ENCODE measurements at places on chromosomes 3 and 15. TPM values are rescaled to one million over a fixed set of nuclear protein-coding genes. Genes with fewer than 3 reads are reported as not detected.

Gene ARHGEF26
- 0.05 TPM for total RNA-seq

Gene TERC
- total RNA-seq = 15.3 TPM

Gene AP3B2
- total RNA-seq = not detected

Gene WDR93
- not detected for total RNA-seq

Gene GCSAM
- total RNA-seq = not detected

Gene KLHL40
- not detected for total RNA-seq

Gene SH2D7
- total RNA-seq = not detected

Gene PDZRN3
- total RNA-seq = 18.0 TPM

Gene XCR1
- not detected for total RNA-seq

Gene PIGZ
- 3.6 TPM for total RNA-seq

Gene MAP2K5
- total RNA-seq = 17.8 TPM

Gene ZPLD1
- total RNA-seq = not detected

Gene WDR6
- 107 TPM for total RNA-seq

Gene ACKR2
- 0.10 TPM for total RNA-seq

Gene ACAN
- not detected for total RNA-seq

Gene HCLS1
- 0.47 TPM for total RNA-seq

Gene AMIGO3
- total RNA-seq = 0.52 TPM

Gene TM4SF18
- 0.19 TPM for total RNA-seq

DNA sequence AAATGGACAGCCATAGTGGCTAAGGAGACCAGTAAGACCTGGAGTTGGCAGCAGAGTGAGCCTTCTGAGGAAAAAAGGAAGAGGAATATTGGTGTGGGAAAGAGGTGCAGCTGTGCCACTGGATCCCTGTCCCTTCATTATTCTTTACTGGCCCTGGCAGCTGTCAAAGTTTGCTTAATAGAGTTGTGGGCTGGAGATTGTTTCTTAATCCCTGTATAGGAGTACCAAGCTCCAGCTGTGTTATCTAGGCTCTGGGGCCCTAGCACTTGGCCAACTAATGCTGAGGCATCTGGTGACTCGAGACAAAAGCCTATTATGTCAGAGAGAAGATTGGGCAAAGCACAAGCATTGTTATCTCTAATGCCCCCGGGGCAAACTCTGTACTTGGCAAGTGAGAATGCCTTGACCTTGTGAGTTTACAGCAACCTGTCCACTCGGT, 61.4 kb downstream of the ZNF609 start:
- peak; percentile 66 for DNase-seq

- DNase-seq = no peak
These were observed 657 bp downstream of the PATL2 start for GRCh38 chr15:44710236-44711095.

- DNase-seq = no peak
These were observed 1.4 kb upstream of the PDZRN3 start for GRCh38 chr3:73626106-73626505.

DNA sequence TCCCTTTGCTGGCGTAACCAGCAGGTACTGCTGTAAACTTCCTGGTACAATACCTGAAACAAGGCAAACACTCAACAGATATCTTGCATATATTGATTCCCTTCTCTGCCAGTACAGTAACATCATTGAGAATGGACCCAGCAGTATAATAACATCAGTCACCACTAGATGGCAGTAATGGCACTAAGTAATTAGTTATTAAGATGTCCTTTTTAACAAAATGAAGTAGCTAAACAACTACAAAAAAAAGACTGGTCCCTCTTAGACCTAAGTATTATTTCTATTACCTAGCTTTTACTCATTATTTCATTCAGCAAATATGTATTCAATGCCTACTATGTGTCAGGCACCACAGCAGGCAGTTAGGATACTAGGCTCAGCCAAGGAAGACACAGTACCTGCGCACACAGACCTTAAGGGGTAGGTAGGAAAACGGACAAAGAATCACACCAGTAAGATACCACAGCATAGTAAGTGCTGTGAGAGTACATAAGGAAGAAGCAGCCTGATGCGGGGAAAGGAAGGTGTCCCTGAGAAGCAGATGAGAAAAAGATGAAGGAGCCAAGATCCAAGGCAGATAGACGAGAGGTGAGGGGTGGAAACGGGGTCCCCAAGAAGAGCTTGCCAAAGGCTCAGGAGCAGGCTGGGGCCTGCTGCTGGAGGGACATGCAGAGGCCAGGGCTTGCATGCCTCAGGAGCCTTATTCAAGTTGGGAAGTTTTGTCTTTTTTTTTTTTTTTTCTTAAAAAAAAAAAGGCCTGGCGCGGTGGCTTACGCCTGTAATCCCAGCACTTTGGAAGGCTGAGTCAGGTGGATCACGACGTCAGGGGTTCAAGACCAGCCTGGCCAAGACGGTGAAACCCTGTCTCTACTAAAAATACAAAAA, 102.7 kb upstream of the CHD2 start:
- peak; percentile 80 for DNase-seq

- no peak for DNase-seq
These were observed 57.4 kb downstream of the POMGNT2 start for GRCh38 chr3:43048470-43048869.

DNA sequence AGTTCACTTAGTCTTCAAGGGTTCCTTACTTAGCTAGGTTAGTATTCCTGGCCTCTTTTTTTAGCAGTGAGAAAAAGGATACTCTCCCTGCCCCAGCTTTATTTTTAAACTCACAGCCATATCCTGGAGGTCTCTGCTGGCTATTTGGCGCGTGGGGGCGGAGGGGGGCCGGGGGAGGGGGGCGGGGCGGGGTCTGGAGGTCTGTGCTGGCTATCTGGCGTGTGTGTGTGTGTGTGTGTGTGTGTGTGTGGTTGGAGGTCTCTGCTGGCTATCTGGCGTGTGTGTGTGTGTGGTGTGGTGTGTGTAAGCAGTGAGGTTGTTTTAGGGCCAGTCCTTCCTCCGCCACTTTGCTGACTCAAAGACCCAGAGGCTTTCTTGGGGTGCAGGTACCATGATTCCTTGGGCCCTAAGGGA, 579 bp upstream of the PLAAT1 start:
- no peak for DNase-seq

- peak; percentile 79 for DNase-seq
These were observed 127.1 kb downstream of the FMN1 start for GRCh38 chr15:33067456-33067855.

GRCh38 chr3:32422943-32423342, 31.3 kb downstream of the CMTM7 start:
- DNase-seq = no peak

DNA sequence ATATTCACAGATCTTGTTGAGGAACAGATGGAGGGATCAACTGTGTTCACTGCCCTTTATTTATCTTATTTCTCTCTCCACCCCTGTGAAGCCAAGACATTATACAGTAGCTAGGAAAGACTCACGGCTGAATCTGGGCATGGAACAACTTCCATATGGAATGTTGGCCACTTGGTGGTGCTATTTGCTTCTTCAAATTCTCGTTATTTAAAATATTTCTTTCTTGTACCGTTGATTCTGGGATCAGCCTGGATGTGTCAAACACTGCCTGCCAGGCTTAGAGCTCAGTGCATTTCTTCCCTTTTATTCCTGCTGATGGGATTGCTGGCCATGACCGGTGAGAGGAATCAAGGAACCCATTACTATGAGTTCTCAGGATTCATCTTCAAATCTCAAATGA, 17.5 kb upstream of the GASK1A start:
- DNase-seq = peak; percentile 53

DNA sequence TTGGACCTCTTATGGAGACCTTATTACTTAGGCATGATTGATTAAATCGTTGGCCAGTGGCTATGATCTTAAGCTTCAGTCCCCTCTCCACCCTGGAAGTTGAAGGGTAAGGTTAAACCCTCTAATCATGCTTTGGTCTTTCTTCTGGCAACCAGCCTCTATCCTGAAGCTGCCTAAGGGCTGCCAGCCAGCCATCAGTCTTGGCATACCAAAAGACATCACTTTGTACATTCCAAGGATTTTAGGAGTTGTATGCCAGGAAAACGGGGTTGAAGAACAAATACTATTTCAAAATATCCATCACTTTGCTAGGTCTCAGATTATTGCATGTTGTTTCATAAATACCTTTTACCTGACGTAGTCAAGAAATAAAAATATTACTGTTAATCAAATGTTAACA, 28.9 kb downstream of the UBE2E2 start:
- no peak for DNase-seq

DNA sequence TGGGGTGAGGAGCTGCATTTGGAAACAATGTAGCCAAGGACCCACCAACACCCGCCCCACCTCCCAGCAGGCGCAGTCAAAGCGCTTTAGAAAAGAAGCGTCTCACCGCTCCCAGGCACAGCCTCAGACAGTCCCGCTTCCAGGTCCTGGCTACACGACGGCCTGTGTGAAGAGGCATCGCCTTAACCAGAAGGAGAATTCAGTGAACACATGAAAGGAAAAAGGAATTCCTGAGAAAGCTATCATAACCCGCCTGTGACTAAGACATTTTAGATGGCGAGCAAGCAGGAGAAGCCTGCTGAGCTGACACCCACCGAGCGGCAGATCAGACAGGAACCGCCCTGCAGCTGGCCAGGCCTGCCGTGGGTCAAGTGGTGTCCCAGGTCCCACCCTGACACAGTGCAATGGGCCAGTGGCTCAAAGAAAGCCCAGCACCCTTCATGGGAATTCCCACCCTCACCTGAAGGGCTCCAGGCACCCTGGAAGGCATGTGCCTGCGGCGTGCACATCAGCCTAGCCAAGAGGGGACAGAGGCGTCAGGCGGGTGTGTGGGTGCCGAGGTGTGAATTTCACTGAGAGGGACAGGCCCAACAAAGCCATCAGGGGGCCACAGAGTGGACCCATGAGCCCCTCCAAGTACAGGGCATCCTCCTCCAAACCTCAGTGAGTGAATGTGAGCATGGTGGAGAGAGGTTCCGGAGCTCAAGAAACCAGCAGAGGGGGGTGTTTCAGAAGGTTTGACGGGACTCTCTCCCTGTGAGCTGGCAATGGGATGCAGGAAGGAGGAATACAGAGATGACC, 144.8 kb downstream of the NSMCE3 start:
- no peak for DNase-seq

- peak; percentile 51 for DNase-seq
These were observed 219.8 kb downstream of the CTNNB1 start for GRCh38 chr3:41418961-41419691.

DNA sequence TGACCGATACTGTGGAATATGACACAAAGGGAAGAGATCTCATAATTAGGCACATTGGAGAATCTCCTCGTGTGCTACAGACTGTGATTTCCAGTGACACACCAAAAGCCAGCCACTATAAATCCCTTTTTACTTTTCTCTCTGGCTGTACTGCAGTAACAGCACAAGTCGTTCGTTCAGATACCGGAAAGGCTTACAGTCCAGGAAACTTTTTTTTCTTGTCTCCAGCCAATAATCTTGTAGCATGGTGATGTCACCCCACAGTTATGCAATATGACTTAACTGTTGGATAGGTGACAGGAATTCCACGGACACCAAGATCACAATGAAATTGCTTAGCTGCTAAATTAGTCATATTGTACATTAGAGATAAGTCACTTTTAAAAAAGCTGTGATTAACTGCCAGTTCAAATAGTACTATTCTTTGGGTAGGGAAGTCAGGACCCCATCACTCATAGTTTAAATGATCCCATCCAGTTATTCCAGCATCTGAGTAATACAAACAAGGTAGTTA, 36.3 kb upstream of the TSC22D2 start:
- peak; percentile 99 for DNase-seq

DNA sequence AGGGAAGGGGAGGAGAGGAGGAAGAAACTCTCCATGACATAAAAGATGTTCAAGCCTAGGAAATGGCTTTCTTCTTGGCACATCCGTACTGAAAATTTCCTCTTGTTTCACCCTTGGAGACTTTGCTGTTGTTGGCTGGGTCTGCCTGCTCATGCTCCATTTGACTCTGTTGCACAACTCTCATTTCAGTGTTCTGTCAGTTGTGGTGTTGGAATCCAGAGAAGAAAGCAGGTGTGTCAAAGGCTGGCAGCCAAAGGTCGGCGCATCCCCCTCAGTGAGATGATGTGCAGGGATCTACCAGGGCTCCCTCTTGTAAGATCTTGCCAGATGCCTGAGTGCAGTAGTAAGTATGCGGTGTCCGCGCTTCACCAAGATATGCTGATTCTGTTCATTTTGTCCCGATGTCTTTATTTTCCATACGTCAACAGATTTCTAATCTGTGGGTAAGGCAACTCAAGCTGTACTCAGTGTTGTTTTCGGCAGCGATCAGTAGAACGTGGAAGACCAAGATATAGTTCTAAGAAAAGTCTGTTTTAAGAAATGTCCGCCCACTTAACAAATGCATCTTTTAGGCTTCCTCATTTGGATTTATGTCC, 265.2 kb upstream of the GOLGA6L4 start:
- no peak for DNase-seq

GRCh38 chr3:138768946-138769345, 65.8 kb downstream of the PIK3CB start:
- DNase-seq = no peak

DNA sequence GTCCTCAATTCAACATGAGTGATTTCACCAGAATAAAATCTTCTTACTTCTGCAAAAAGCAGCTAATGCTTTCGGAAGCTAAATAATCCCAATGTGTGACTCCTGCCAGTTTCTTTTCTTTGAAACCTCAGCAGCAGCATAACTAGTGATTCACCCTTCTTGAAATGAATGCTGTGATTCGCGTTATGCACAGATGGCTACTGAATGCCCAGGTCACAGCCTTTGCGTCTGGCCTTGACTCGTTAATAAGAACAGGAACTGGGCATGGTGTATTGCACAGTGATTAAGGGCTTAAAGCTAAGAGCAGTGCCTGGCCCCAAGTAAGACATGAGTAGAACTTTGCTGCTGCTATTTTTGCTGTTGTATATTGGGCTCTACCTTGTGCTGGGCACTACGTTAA, 19.0 kb downstream of the CGNL1 start:
- DNase-seq = peak; percentile 55

DNA sequence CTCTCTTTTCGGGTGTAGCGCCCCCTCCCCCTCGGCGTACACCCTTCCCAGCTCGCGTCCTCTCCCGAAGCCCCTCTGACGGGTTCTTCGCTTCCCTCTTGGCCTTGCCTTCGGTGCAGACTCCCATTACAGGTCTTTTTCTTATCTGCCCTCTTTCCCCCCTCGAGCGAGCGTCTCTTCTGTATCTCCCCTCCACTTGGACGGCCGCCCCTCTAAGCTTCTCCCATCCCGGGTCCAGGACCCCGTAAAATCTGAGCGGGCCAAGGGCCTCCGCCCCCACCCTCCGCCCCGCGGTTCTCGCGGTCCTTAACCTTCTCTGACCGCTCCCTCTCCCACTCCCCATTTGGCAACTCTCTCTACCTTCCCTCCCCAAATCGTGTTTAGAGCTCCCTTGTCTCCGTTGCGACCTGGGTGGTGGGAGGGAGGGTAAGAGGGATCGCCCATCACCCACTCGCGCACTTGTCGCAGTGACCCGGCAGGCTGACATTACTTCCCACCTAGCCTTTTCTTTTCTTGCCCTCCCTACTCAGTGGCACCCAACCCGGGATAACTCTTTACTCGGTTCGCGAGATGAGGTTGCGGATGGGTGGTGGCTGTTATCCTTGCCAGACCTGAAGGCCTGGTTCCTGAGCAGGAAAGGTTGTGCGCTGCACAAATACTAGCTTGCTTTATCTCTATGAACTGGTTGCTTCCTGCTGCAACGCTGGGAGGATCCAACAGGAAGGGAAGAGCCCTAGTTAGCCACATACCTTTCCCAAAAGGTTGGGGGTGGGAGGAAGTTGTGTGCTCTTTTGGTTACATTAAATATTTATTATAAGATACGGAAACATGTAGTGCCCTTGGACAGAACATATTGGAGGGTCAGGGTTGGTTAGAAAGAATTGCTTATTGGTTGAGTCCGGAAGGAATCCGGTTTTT, 922 bp downstream of the RAB11A start:
- peak; percentile 25 for DNase-seq

- DNase-seq = no peak
These were observed 8.8 kb downstream of the RAD54L2 start for GRCh38 chr3:51547274-51547673.

GRCh38 chr3:187669675-187670504, at the start of gene SST:
Gene SST, minus strand, starts transcription at chr3:187670394. Its CDS starts 103 bp downstream, at chr3:187670291.
- DNase-seq = no peak
